ENCODE measurements at places on chromosomes 1 and 21.

DNA sequence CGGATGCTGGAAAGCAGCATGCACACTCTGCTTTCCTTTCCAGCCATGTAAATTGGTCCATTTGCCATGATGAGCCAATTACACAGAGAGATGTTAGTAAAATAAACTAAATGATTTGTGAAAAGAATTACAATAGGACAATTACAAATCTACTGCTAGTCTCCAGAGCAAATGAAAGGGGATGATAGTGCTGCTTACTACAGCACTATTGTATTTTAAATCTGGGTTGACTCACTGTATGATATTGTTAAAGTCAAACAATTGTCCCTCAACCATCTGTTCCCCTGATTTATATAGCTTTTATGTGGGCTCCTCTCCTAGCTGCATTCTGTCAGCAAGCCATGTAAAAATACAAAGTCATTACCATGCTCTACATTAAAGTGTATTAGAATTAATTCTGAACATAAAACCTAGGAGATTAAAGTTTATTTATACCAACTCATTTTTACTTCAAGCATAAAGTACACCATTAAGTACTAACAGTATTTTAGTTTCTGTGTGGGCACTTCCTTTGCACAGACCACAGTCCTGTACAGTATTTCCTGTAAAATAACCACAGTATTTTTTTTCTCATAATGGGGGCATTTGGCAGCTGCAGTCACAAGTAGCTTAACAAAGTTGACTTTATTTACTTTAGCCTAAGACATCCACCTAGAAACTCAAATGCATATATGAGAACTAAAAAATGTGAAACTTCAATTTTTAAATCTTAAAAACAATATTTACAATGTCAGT is 135.8 kb downstream of the VAV3 start:
- no peak overlapping the region for H3K4me3 ChIP-seq
- no peaks in the 10 kb centered on the region for H3K4me1 ChIP-seq
- no peak for DNase-seq

DNA sequence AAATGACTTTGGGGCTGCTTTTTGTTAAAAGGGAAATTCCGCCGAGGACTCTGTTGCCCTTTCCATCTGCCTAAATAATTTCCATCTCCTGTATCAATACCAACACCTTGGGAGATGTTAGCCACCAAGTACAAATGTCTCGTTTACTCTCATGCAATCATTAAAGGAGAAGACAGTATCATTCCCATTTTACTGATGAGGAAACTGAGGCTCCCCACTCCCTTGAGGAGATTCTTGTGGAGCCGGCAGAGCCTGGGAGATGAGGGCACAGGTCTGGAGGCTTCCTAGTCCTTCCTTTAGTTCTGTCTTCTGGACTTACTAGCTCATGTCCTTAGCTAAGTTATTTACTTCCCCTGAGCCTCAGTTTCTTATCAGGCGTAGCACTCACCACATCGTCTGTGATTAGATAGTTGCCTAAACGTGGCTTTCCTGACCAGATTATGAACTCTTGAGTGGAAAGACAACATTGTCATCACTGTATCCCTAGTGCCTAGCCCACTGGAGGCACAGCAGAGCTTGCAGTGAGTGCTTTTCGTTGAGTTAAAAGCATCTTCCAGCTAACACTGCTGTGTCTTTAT is 81.6 kb downstream of the ADSS2 start:
- no peaks in the 10 kb centered on the region for H3K36me3 ChIP-seq
- no peaks in the 10 kb centered on the region for H3K4me1 ChIP-seq
- H3K27me3 ChIP-seq, result no peaks in the 10 kb centered on the region
- no peak overlapping the region for H3K4me3 ChIP-seq

DNA sequence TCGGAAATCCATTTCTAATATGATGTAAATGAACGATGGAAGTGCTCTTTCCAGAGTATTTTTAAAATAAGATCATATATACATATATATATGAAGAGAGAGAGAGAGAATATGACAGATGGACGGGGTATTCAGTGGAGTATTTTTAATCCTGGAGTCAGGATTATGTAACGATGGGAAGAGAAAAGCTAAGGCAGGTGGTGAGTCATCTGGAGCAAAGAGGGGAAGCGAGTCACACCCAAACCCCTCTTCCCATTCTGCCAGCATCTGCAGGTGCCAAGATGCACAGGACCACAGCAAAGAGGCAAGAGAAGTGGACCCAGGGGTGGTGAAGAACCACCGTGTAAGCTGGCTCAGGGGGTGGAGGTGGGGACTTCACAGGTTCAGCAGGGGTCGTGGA is 102.7 kb upstream of the GRIK3 start:
- H3K27me3 ChIP-seq, result no peaks in the 10 kb centered on the region
- no peak for DNase-seq
- no peaks in the 10 kb centered on the region for H3K36me3 ChIP-seq
- no peaks in the 10 kb centered on the region for H3K4me1 ChIP-seq

- no peaks in the 10 kb centered on the region for H3K27me3 ChIP-seq
- H3K36me3 ChIP-seq, result peaks cover 7% of the 10 kb centered on the region
- no peak overlapping the region for H3K4me3 ChIP-seq
These were observed 22.6 kb downstream of the GPR157 start for GRCh38 chr1:9106286-9106685.

GRCh38 chr1:109167001-109167506 is 46.7 kb upstream of the SARS1 start:
- H3K27ac ChIP-seq, result no peak overlapping the region
- DNase-seq, result no peak
- H3K27me3 ChIP-seq, result no peaks in the 10 kb centered on the region
- H3K4me3 ChIP-seq, result no peak overlapping the region

- H3K27me3 ChIP-seq, result no peaks in the 10 kb centered on the region
- H3K27ac ChIP-seq, result no peak overlapping the region
- DNase-seq, result no peak
- no peaks in the 10 kb centered on the region for H3K36me3 ChIP-seq
- H3K4me1 ChIP-seq, result no peaks in the 10 kb centered on the region
- no peak overlapping the region for H3K4me3 ChIP-seq
These were observed 988.1 kb upstream of the B3GALT2 start for GRCh38 chr1:194174528-194174927.

DNA sequence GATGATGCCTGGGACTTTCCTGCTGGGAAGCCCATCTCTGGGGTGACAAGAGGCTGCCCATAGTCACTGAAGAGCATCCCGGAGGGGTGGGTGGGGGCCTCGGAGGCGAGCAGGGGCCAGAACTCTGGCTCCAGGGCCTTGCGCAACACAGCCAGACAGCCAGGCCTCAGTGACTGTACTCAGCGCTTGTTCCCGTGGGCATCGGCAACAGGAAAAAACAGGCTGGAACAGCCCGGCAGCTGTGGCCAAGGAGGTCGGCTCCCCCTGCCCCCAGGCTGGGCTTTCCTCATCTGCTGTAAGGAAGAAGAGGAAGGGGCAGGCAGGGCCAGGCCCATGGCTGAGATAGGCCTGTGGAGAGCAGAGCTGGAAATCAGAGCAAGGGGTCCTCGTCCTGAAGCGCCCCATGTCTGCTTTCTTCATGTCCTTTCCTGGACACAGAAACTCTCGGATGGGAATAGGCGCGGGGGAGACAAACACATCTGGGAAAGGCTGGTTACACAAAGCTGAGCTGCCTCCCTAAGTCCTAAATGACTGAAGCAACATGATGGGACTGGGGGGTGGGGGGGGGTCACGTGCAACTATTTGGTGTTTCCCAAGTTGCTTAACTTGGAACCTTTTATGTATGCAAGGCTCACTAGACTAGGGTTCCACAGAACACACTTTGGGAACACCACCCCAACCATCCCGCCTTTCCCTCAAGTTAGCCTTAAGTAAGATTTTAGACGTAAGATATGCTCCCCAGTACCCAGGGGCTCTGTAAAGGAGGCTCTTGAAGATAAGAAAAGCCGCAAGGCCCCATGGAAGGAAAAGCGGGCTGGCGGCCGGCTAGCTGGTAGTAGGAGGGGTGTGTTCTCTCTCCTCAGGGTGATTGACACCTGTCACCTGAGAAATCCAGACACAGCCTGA is 30.7 kb downstream of the HSPG2 start:
- no peak overlapping the region for H3K4me3 ChIP-seq
- H3K27me3 ChIP-seq, result no peaks in the 10 kb centered on the region
- H3K27ac ChIP-seq, result peak overlapping the region; percentile 88
- no peaks in the 10 kb centered on the region for H3K36me3 ChIP-seq

GRCh38 chr1:222048094-222048595 is 306.3 kb upstream of the DUSP10 start:
- no peak overlapping the region for H3K27ac ChIP-seq
- no peak for DNase-seq
- no peak overlapping the region for H3K4me3 ChIP-seq
- H3K4me1 ChIP-seq, result no peaks in the 10 kb centered on the region
- no peaks in the 10 kb centered on the region for H3K36me3 ChIP-seq

- DNase-seq, result no peak
- no peaks in the 10 kb centered on the region for H3K27me3 ChIP-seq
- no peaks in the 10 kb centered on the region for H3K36me3 ChIP-seq
- no peaks in the 10 kb centered on the region for H3K4me1 ChIP-seq
- no peak overlapping the region for H3K4me3 ChIP-seq
These were observed 156.1 kb downstream of the PIGK start for GRCh38 chr1:77063118-77063517.

- H3K36me3 ChIP-seq, result no peaks in the 10 kb centered on the region
- no peak overlapping the region for H3K4me3 ChIP-seq
- H3K27me3 ChIP-seq, result no peaks in the 10 kb centered on the region
- no peak for DNase-seq
- H3K27ac ChIP-seq, result no peak overlapping the region
These were observed 92.2 kb downstream of the GRIK3 start for GRCh38 chr1:36942148-36942547.

DNA sequence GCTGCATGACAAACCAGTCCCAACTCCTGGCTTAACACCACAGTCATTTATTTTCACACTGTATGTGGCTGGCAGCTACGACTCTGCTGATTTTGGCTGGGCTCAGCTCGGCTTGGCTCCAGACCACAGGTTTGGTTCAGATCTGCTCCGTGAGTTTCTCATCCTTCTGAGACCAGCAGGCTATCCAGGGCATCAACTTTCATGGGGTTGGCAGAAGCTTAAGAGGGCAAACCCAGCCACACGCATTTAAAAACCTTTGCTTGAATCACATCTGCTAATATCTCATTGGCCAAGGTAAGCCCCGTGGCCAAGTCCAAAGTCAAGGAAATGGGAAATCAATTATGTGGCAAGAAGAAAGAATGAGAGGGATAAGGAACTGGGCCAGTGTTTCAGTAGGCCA is 574.2 kb downstream of the MATN1 start:
- no peaks in the 10 kb centered on the region for H3K4me1 ChIP-seq
- no peaks in the 10 kb centered on the region for H3K27me3 ChIP-seq
- H3K4me3 ChIP-seq, result no peak overlapping the region
- H3K36me3 ChIP-seq, result no peaks in the 10 kb centered on the region
- no peak for DNase-seq

- H3K27ac ChIP-seq, result no peak overlapping the region
- DNase-seq, result no peak
- H3K27me3 ChIP-seq, result no peaks in the 10 kb centered on the region
- H3K4me3 ChIP-seq, result no peak overlapping the region
These were observed 228.2 kb downstream of the GRIK3 start for GRCh38 chr1:36805979-36806640.

DNA sequence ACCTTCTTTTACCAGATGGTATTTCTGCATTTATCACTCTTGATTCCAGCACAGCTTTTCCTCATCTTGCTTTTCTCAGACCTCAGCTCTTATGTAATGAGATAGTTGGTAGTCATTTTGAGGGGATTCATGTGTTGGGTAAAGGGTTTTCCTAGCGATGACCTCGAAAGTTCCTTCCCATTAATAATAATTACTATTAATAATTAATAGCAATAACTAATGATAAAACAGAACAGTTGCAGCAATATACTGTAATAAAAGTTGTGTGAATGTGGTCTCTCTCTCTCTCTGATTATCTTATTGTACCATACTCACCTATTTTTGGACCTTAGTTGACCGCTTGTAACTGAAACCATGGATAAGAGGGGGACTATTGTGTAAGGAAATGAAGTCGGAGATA is 14.2 kb downstream of the CAMTA1 start:
- H3K4me3 ChIP-seq, result no peak overlapping the region
- no peaks in the 10 kb centered on the region for H3K27me3 ChIP-seq
- peaks cover 6% of the 10 kb centered on the region for H3K4me1 ChIP-seq

GRCh38 chr1:112798292-112798691 is 83.2 kb upstream of the PPM1J start:
- no peak for DNase-seq
- H3K4me1 ChIP-seq, result no peaks in the 10 kb centered on the region
- H3K36me3 ChIP-seq, result no peaks in the 10 kb centered on the region
- H3K27me3 ChIP-seq, result no peaks in the 10 kb centered on the region
- H3K4me3 ChIP-seq, result no peak overlapping the region
- H3K27ac ChIP-seq, result no peak overlapping the region

DNA sequence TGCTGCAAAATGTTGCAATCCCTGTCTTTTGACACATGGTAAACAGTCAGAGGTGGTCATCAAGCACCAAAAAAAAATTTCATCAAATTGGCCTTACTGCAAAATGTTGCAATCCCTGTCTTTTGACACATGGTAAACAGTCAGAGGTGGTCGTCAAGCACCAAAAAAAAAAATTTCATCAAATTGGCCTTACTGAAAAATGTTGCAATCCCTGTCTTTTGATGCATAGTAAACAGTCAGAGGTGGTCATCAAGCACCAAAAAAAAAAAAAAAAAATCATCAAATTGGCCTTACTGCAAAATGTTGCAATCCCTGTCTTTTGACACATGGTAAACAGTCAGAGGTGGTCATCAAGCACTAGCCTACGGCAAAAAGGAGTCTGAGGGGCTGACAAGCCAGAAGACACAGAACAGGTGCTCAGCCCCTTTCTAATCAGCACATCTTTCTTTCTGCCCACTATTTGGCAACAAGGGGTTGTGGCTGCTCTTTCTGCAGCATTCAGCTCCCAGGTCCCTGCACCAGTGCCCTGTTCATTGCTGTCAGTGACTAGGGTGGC is 223.8 kb downstream of the KCNH1 start:
- no peak overlapping the region for H3K27ac ChIP-seq
- no peaks in the 10 kb centered on the region for H3K4me1 ChIP-seq
- H3K4me3 ChIP-seq, result no peak overlapping the region
- DNase-seq, result no peak

DNA sequence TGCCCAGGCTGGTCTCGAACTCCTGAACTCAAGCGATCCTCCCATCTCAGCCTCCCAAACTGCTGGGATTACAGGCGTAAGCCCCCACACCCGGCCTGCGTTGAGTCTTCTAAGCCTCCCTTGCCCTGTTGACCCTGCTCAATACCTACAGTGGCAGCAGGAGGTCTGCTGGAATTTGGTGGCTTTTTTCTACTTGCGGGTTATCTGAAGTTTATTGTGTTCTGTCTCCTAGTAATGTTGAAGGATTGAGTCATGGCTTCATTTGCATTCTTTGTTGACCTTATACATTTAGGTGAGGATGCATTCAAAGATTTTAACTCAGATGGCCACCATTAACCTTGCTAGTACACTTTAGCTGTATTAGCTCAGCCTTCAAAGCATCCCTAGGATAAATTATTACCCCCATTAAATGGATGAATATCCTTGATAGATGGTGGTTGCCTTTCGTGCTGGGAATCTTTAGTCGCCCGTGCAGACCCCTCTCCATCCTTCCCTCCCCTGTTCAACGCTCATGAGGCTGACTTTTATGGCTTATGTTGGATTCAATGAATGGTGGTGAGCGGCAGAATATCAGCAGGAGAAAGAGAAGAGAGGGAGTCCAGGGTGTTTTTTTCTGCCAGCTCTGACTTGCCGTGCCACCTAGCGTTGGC is 9.7 kb upstream of the NPPB start:
- no peak overlapping the region for H3K4me3 ChIP-seq
- H3K27me3 ChIP-seq, result no peaks in the 10 kb centered on the region
- H3K4me1 ChIP-seq, result no peaks in the 10 kb centered on the region
- H3K27ac ChIP-seq, result no peak overlapping the region
